ENCODE measurements at places on chromosomes 4 and X. TPM values are rescaled to one million over a fixed set of nuclear protein-coding genes. Genes with fewer than 3 reads are reported as not detected.

DNA sequence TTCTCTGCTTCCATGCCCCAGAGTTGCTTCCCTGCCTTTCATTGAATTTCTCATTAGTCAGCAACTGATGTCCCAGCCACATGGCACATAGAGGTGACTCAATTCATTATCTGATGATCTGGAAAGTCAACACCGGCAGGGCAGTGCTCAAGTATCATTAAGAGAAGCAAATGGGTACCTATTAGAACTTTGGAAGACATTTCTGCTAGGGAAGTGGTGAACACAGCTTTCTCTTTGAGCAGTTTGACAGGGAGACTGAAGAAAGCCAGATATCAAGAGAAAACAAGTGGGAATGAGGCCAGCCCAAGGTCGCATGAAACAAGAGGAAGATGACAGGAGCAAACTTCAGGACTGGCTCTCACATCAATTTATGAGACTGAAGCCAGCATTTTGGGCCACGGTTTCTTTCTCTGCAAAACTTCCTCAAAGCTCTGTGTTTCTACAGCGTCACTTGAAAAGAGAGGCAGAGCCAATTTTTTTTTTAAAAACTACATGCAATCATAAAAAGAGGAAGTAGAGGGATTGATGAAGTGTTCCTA is 108.3 kb upstream of the RPS6KA3 start:
- no peak overlapping the region for H3K27ac ChIP-seq
- H3K36me3 ChIP-seq = no peaks in the 10 kb centered on the region
- no peaks in the 10 kb centered on the region for H3K27me3 ChIP-seq
- no peaks in the 10 kb centered on the region for H3K4me1 ChIP-seq
- DNase-seq = no peak

DNA sequence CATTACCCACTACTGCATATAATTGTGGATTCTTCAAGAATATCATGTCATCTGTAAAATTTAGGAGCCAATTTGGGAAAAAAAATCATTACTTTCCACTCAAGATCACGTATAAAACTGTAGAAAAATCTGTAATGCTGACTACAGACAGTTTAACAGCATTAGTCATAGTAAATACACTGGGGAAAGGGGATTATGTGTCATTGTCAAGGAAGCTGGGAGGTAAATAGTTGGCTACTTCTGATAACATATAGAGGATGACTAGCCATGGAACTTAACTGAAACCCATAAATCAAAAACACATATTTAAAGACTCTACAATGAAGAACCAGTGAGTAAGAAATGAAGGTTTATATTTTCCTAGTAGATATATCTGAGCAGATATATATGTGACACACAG is 1666.4 kb upstream of the IGFBP7 start:
- DNase-seq = no peak
- H3K4me3 ChIP-seq = no peak overlapping the region
- H3K36me3 ChIP-seq = no peaks in the 10 kb centered on the region
- H3K4me1 ChIP-seq = no peaks in the 10 kb centered on the region

DNA sequence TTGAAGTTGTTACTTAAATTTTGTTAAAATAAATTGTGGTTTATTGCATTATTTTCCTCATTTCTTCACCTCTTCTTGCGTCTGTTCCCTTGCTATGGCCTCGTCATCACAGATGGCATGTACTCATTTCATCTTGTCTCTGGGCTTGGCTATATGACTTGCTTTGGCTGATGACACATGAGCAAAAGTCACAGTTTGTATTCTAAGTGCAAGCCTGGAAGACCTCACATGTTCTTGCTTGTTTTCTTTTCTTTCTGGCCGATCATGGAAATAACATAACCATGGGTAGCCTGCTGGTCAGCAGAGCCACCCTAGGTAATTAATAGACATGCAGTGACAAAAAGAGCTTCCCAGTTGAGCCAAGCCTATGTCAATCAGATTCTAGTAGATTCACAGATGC is 527.9 kb downstream of the SPRY1 start:
- no peak for DNase-seq
- no peaks in the 10 kb centered on the region for H3K27me3 ChIP-seq
- H3K4me1 ChIP-seq = no peaks in the 10 kb centered on the region
- H3K36me3 ChIP-seq = no peaks in the 10 kb centered on the region

DNA sequence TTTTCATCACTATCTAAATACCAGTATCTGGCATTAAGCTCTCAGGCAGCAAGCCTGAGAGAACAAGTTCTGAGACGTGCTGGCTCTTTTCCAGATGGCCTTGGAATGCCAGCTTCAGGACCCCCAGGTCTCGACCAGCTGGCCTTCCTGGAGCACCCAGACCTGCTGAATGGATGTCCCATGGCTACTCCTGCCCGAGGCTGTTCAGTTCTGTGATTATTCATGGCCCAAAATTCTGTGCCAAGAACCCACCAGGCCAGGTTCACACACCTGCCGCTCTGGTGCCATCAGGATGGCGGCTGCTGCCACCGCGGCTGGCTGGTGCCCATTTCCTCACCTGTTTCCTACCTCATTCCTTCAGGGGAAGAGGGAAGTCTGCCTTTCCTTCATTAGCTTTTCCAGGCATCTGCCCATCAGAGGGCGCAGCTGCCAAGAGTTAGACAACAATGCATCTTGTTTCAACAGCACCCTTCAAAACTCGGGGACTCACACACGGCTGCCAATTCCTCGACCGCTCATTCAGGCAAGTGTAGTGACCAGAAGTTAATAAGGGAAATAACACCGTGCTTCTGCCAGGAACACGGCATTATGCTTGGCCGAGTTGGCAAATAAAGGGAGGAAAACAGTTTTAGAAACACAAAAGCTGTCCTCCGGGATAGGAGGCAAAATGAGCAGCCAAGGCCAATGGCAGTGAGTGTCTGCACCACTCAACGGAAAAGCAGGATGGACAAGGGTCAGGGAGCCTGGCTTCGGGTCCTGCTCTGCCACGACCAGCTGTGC is 173.8 kb downstream of the NSUN7 start:
- no peak overlapping the region for H3K27ac ChIP-seq
- no peak overlapping the region for H3K4me3 ChIP-seq
- no peaks in the 10 kb centered on the region for H3K36me3 ChIP-seq

- H3K36me3 ChIP-seq = no peaks in the 10 kb centered on the region
- no peaks in the 10 kb centered on the region for H3K27me3 ChIP-seq
- H3K27ac ChIP-seq = no peak overlapping the region
- H3K4me1 ChIP-seq = no peaks in the 10 kb centered on the region
Observed at GRCh38 chrX:107646735-107647134, 18.4 kb downstream of the PRPS1 start.

DNA sequence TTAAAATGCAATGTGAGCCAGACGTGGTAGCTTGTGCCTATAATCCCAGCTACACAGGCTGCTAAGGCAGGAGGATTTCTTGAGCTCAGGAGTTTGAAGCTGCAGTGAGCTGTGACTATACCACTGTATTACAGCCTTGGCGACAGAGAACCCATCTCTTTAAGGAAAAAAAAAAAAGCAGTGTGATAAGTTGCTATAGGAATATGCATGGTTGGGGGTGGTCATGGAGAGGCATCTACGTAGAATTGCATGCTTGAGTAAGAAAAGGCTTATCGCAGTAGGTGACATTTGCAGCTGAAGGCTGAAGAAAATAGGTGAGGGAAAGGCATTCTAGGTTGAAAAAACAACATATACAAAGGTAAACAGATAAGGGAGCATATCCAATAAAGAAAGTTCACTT is 4.1 kb downstream of the DIAPH2 start:
- H3K4me3 ChIP-seq = no peak overlapping the region
- H3K36me3 ChIP-seq = no peaks in the 10 kb centered on the region
- DNase-seq = no peak

DNA sequence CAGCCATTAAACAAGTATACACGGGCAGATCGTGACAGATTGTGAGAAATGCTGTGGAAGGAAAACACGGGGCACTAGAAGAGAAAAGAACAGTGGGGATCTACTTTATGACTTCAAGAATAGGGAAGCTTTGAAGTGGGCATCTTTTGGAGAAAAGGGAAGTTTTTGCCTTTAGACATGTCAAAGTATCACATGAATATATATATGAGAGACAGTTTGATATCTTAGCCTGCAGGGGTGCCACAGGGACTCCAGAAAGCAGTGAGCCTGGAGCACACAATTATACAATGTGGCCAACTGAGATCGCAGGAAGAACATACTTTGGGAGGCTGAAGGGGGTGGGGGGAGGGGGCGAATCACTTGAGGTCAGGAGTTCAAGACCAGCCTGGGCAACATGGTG is 35.7 kb downstream of the RELL1 start:
- no peak for DNase-seq
- H3K4me1 ChIP-seq = peaks cover 5% of the 10 kb centered on the region
- no peak overlapping the region for H3K4me3 ChIP-seq
- no peak overlapping the region for H3K27ac ChIP-seq
- no peaks in the 10 kb centered on the region for H3K27me3 ChIP-seq

- no peak overlapping the region for H3K27ac ChIP-seq
- no peak for DNase-seq
- H3K4me3 ChIP-seq = no peak overlapping the region
- no peaks in the 10 kb centered on the region for H3K4me1 ChIP-seq
Observed at GRCh38 chrX:2283111-2283859, 217.5 kb downstream of the DHRSX start.

DNA sequence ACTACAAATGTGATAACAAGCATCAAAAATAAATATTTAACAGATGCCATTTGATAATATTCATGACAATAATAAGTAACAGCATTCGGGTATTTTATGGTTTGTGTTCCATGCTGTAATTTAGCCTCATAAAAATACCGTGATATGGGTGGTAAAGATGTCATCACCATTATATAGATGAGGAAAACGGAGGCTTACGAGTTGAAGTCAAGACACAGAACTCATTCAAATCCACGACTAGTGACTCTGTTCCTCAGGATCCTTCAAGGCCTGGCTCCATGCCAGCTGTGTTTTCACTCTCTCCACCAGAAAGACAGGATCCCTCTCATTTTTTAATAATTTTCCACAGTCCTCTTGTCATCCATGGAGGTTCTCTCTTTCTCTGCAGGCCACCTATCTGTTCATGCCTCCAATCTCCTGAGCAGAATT is 94.5 kb downstream of the APBB2 start:
- no peak for DNase-seq
- H3K27ac ChIP-seq = no peak overlapping the region
- H3K4me1 ChIP-seq = peaks cover 12% of the 10 kb centered on the region
- no peaks in the 10 kb centered on the region for H3K27me3 ChIP-seq

- DNase-seq = no peak
- peaks cover 3% of the 10 kb centered on the region for H3K4me1 ChIP-seq
- H3K27ac ChIP-seq = no peak overlapping the region
- no peak overlapping the region for H3K4me3 ChIP-seq
Observed at GRCh38 chr4:89411539-89412309, 104.1 kb upstream of the GPRIN3 start.

GRCh38 chrX:26915064-26915463 is 548.1 kb downstream of the PPP4R3C start:
- no peak overlapping the region for H3K4me3 ChIP-seq
- DNase-seq = no peak
- H3K4me1 ChIP-seq = no peaks in the 10 kb centered on the region
- no peaks in the 10 kb centered on the region for H3K27me3 ChIP-seq

DNA sequence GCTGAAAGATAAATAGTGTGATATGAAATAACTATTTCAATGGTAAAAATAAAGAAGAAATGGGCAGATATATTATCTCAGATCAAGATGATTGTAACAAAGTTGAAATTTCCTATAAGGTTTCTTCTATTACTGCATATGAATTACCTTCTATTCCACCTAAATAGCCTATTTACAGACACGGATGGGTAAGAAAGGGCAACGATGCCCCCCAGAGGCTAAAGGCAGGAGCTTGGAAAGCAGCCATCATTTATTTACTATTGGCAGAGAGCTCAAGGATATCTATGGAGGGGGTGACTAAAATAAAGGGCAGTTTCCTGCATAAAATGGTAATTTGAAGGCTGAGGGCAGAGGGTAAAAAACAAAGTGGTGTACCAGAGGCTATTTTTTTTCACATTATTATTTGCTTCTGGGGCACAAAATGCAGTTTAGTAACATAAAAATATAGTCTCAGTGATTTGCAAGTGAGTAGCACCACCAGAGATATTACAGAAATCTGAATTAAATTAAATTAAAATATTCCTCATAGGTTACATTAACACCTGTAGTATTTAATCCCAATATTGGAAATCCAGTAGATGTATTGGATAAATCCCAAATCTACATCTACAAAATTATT is 123.1 kb downstream of the BTC start:
- DNase-seq = no peak
- H3K4me1 ChIP-seq = no peaks in the 10 kb centered on the region
- H3K36me3 ChIP-seq = no peaks in the 10 kb centered on the region

The GAGE13 gene
- not detected for total RNA-seq

GRCh38 chrX:28590396-28590795 is 3.1 kb downstream of the IL1RAPL1 start:
- DNase-seq = no peak
- no peaks in the 10 kb centered on the region for H3K27me3 ChIP-seq
- no peaks in the 10 kb centered on the region for H3K4me1 ChIP-seq
- H3K36me3 ChIP-seq = no peaks in the 10 kb centered on the region

The PRR32 gene
- total RNA-seq = not detected

DNA sequence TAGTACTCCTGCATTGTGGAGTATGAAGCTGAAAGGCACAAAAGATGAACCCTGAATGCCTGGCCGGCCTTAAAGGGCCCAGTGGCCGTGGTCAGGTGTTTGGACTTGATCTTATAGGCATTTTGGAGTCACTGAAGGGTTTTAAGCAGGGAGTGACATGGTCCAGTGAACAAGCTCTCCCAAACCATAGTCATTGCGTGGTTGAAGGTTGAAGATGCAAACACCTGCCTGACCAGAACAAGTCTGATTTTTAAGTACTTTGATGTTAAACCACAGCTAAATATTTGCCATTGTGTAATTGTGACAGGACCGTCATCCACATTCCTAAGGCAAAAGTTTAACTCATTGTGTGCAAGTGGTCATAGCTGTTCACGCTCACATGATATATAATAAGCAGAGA is 3.3 kb downstream of the STK32B start:
- no peak overlapping the region for H3K4me3 ChIP-seq
- H3K27me3 ChIP-seq = no peaks in the 10 kb centered on the region
- DNase-seq = no peak
- no peak overlapping the region for H3K27ac ChIP-seq

- H3K4me3 ChIP-seq = no peak overlapping the region
- no peak overlapping the region for H3K27ac ChIP-seq
- no peaks in the 10 kb centered on the region for H3K4me1 ChIP-seq
- no peaks in the 10 kb centered on the region for H3K36me3 ChIP-seq
- H3K27me3 ChIP-seq = no peaks in the 10 kb centered on the region
Observed at GRCh38 chrX:133698298-133698697, 283.0 kb upstream of the GPC4 start.

DNA sequence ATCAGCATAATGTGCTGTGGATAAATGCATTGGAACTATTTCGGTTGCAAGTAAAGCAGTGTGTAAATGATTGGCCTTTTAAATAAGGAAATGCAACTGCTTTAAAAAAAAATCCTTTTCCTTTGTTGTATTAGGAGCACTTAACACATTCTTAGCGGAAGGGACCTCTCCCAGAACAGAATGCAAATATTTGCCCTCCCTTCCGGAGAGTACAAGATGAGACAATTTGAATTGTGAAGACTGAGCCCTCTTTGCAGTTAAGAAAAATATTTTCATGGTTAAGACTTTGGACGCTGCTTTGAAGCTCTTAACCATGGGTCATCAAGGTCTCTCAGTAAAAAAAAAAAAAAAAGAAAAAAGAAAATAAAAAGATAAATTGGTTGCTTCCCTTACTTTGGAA is 9.5 kb upstream of the NOX1 start:
- H3K36me3 ChIP-seq = no peaks in the 10 kb centered on the region
- no peaks in the 10 kb centered on the region for H3K27me3 ChIP-seq
